ENCODE measurements at places on chromosomes 12 and 14. TPM values are rescaled to one million over a fixed set of nuclear protein-coding genes. Genes with fewer than 3 reads are reported as not detected.

DNA sequence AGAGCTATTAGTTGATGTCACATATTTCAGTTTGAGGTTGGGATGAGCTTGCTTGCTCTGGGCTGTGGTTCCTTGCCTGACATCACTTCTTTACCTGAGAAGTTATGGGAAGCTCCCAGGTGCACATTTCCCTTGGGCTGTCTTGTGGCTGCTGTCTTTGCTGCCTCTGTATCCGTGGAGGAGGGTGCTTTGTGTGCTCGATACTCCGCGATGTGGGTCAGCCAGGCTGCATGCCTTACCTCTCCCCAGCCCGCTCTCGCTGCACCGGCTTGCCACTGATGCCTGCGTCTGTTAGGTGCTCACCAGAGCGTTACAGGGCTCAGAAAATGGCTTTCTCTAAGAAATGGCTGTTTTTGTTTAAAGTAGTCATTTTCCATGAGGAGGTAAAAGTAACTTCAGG is 19.6 kb downstream of the PELI2 start:
- no peaks in the 10 kb centered on the region for H3K36me3 ChIP-seq
- peak; percentile 64 for DNase-seq
- H3K4me3 ChIP-seq: no peak overlapping the region
- H3K4me1 ChIP-seq: peaks cover 84% of the 10 kb centered on the region

DNA sequence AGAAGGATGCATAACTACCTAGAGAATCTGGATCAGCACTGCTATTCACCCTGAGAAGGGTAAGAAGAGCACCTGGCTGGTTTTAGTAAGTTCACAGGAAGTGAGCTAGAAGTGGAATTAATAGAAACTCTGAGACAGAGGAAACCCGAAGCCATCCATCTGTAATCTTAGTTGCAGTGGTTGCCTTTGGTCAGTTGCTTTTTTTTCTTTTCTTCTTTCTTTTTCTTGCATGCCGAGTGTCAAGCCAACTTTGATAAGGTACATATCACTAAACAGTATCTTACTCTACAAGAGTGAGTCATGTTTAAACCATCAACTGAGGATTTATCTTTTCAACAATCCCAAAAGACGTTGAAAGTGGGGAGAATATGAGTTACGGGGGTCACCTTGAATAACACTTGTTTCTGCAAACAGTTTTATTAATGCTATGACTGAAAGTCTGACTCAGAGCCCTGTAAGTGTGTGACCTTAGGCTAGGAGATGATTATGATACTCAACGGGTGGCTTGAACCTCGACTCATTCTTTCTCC is 26.7 kb downstream of the C12orf75 start:
- H3K27me3 ChIP-seq: no peaks in the 10 kb centered on the region
- no peak for DNase-seq
- no peaks in the 10 kb centered on the region for H3K36me3 ChIP-seq

DNA sequence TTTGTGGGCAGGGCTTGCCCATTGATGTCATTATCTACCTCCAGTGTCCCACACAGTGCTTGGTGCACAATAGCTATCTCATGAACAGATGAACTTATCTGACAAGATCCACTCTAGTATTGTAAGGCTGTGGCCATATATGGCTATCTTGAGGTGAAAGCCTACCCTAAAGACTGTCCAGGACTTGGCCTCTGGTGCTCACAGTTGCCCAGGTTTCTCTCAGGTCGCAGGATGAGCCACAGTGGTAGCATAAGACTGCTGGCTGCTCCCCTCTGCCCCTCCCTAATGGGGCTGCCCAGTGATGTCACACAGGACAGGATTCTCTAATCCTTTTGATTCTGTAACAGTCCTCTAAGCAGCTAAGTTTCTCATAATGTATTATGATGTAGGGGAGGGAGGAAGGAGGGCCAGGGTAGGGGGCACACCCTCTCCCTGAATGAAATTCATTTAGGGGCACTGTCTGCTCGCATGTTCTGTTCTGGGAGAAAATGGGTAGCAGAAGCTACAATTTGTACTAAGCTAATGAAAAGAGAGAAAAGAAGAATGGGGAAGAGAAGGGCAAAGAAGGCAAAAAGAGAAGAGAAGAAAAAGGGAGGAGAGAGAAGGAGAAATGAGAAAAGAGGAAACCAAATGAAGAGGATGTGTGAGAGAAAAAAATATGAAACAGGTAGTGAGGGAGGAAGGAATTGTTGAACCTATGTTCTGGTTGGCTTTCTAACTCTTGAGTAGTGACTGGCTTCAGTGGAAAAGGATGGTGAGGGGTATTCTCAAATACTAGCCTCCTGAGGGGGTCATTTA is 3.4 kb upstream of the PPM1A start:
- H3K27ac ChIP-seq: no peak overlapping the region
- no peaks in the 10 kb centered on the region for H3K36me3 ChIP-seq
- H3K4me1 ChIP-seq: peaks cover 15% of the 10 kb centered on the region
- no peak overlapping the region for H3K4me3 ChIP-seq
- no peak for DNase-seq
- no peaks in the 10 kb centered on the region for H3K27me3 ChIP-seq

- H3K4me3 ChIP-seq: no peak overlapping the region
- H3K27ac ChIP-seq: no peak overlapping the region
- no peaks in the 10 kb centered on the region for H3K36me3 ChIP-seq
These were observed 429.4 kb downstream of the PCNX1 start for GRCh38 chr14:71336489-71337192.

- H3K27me3 ChIP-seq: no peaks in the 10 kb centered on the region
- H3K4me1 ChIP-seq: peaks cover 77% of the 10 kb centered on the region
- H3K27ac ChIP-seq: peak overlapping the region; percentile 99
- no peak overlapping the region for H3K4me3 ChIP-seq
- peak; percentile 98 for DNase-seq
- H3K36me3 ChIP-seq: no peaks in the 10 kb centered on the region
These were observed 11.0 kb downstream of the KRT7 start for GRCh38 chr12:52243856-52244614.

Gene TNFAIP2
- 22.1 TPM for total RNA-seq

GRCh38 chr12:50519353-50519752 is 14.6 kb downstream of the DIP2B start:
- H3K27me3 ChIP-seq: no peaks in the 10 kb centered on the region
- peaks cover 33% of the 10 kb centered on the region for H3K4me1 ChIP-seq
- H3K4me3 ChIP-seq: no peak overlapping the region
- no peaks in the 10 kb centered on the region for H3K36me3 ChIP-seq

Gene GSC
- 1.0 TPM for total RNA-seq

Gene NRIP2
- total RNA-seq: 0.26 TPM

Gene GPR33
- not detected for total RNA-seq

Gene PPP4R4
- total RNA-seq: 2.6 TPM

DNA sequence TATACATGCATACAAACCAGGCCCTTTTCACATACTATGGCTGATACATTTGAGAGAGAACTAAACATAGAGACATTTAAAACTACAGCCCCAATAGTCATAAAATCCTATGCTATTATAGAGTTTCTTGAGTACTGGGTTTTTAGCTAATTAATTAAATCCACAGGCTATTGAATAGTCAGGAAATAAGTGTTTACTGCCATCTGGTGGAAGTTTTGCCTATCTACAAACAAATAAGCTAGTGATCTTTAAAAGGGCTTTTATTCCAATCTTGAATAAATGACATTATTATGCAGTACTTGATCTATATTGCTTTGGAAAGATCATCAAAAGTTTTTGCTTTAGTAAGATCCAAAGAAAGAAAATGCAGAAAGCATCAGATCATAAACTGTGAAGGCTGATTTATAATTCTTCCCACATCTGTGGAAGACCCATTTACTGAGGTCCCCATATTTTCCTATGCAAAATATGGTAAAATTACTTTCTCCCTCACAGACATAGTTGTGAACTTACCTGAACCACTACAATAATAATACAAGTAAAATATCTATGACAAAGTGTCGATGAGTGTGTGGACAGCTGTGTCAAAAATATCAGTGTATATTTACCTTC is 131.3 kb downstream of the ITPR2 start:
- H3K27ac ChIP-seq: no peak overlapping the region
- H3K27me3 ChIP-seq: no peaks in the 10 kb centered on the region
- H3K4me1 ChIP-seq: peaks cover 22% of the 10 kb centered on the region
- H3K36me3 ChIP-seq: no peaks in the 10 kb centered on the region

- H3K27ac ChIP-seq: no peak overlapping the region
- no peaks in the 10 kb centered on the region for H3K36me3 ChIP-seq
These were observed 64.7 kb downstream of the TMEM121 start for GRCh38 chr14:105591052-105591451.

Gene AGAP2
- 0.33 TPM for total RNA-seq

GRCh38 chr14:100463937-100464336 is 123.3 kb downstream of the BEGAIN start:
- H3K4me3 ChIP-seq: no peak overlapping the region
- DNase-seq: no peak
- H3K27me3 ChIP-seq: no peaks in the 10 kb centered on the region
- H3K36me3 ChIP-seq: no peaks in the 10 kb centered on the region

DNA sequence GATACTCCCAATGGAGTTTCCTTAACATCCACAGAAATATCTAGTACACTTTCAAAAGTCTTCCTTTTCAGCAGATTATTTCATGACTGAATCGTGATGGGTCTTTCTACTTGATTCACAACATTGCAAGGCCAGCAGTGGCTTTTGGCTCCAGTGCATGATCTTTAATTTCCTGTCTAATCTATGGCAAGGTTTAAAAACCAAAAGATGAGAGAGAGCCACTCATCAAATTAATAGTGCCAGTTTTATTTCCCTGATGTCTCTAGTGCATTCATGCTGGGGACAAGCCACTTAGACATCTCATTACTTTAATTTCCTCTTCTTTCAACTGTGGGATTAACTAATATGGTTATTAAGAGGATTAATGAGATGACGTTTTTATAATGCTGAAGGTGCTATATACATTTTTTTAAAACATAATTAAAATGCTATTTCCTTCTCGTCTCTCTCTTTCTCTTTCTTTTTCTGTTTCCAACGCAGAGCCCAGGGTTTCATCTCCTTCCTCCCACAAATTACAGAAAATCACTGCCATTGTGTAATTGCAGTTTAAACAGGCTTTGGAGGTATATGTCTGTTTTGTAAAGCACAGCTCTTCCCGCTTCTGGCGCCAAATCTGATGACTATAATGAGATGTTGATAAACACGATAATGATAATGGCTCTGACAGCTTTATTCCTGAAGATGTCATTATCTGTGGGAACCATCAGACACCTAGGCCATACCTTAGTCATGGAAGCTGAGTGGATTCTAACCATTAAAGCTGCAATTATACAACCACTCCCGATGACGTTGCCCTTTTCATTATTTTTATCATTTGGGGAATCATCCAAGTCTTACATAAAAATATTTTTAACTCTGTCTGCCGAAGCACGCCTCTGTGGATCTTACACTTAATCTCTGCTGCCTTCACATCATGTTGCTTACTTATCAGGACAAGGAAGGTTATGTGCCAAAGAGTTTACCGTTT is 103.1 kb upstream of the PPM1H start:
- H3K27me3 ChIP-seq: no peaks in the 10 kb centered on the region
- no peak for DNase-seq
- H3K4me1 ChIP-seq: no peaks in the 10 kb centered on the region
- no peak overlapping the region for H3K4me3 ChIP-seq
- H3K27ac ChIP-seq: no peak overlapping the region

Gene PPP1CC
- total RNA-seq: 40.2 TPM

GRCh38 chr14:33930439-33930838 is 20.4 kb downstream of the EGLN3 start:
- DNase-seq: no peak
- H3K4me1 ChIP-seq: no peaks in the 10 kb centered on the region
- no peak overlapping the region for H3K4me3 ChIP-seq
- no peaks in the 10 kb centered on the region for H3K36me3 ChIP-seq
- H3K27ac ChIP-seq: no peak overlapping the region

DNA sequence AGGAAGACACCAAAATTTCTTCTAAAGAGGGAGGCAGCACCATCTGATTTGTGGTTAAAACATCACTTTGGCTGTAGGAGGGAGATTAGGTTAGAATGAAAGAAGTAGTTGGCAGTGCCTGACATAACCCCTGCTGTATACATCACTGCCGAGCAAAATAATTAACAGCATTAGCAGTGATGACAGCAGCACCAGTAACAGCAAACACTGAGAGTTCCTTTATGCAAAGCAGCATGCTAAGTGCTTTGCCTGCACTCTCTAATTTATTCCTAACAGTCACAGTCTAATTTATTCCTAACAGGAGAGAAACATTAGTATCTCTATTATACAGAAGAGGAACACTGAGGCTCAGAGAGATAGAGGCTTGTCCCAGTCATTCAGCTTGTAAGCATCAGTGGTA is 1469.7 kb downstream of the AACS start:
- H3K4me1 ChIP-seq: no peaks in the 10 kb centered on the region
- no peak for DNase-seq
- H3K27ac ChIP-seq: no peak overlapping the region
- no peaks in the 10 kb centered on the region for H3K36me3 ChIP-seq

GRCh38 chr12:92582475-92582874 is 120.3 kb upstream of the PLEKHG7 start:
- H3K4me1 ChIP-seq: no peaks in the 10 kb centered on the region
- no peaks in the 10 kb centered on the region for H3K27me3 ChIP-seq
- H3K36me3 ChIP-seq: no peaks in the 10 kb centered on the region
- DNase-seq: no peak
- no peak overlapping the region for H3K27ac ChIP-seq

Gene GPR135
- 4.2 TPM for total RNA-seq

DNA sequence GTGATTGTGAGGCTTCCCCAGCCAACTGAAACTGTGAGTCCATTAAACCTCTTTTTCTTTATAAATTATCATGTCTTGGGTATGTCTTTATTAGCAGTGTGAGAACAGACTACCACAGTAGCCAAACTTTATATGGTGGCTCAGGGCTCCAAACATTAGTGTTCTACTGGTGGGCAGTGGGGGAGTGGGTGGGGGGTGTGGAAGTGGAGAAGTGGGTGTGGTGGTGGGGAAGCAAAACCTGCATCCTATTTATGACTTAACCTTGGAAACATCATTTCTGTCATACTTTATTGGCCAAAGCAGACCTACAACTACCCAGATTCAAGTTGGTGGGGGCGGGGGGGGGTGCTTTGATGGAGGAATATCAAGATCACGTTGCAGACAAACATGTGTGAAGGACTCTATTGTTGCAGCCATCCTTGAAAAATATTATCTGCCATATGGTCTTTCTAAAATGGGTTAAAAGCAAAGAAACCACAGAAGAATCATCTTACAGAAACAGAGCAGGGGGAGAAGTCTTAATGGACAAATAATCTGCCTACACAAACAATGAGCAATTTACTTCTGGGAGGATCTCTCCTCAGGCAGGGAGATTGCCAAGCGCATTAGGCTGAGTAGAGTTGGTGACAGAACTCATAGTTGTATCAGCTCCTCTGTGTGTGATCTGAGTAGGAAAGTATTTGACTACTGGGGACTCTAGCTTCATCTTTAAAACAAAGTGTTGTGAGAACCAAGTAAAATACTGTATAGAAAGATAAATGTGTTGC is 1.4 kb upstream of the PWP1 start:
- no peak overlapping the region for H3K27ac ChIP-seq
- DNase-seq: no peak
- H3K36me3 ChIP-seq: no peaks in the 10 kb centered on the region
- H3K27me3 ChIP-seq: no peaks in the 10 kb centered on the region

DNA sequence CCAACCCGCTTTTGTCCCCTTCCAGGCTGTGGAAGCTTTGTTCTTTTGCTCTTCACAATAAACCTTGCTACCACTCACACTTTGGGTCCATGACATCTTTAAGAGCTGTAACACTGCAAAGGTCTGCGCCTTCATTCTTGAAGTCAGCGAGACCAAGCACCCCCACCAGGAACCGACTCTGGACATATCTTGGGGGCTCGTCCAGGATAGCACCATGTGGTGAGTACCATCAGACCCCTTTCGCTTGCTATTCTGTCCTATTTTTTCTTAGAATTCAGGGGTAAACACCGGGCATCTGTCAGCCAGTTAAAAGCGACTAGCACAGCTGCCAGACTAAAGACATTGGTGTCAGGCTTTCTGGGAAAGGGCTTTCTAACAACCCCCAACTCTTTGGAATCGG is 137.6 kb upstream of the PPFIA2 start:
- no peak overlapping the region for H3K4me3 ChIP-seq
- no peaks in the 10 kb centered on the region for H3K36me3 ChIP-seq
- no peaks in the 10 kb centered on the region for H3K4me1 ChIP-seq

Gene KLRC2
- total RNA-seq: 0.66 TPM
